Activated CD4-positive, alpha-beta memory T cell treated with anti-CD3 and anti-CD28 coated beads for 36 hours (primary cell): ENCODE measurements at places on chromosomes 1 and 21. TPM values are rescaled to one million over a fixed set of nuclear protein-coding genes. Genes with fewer than 3 reads are reported as not detected.

DNA sequence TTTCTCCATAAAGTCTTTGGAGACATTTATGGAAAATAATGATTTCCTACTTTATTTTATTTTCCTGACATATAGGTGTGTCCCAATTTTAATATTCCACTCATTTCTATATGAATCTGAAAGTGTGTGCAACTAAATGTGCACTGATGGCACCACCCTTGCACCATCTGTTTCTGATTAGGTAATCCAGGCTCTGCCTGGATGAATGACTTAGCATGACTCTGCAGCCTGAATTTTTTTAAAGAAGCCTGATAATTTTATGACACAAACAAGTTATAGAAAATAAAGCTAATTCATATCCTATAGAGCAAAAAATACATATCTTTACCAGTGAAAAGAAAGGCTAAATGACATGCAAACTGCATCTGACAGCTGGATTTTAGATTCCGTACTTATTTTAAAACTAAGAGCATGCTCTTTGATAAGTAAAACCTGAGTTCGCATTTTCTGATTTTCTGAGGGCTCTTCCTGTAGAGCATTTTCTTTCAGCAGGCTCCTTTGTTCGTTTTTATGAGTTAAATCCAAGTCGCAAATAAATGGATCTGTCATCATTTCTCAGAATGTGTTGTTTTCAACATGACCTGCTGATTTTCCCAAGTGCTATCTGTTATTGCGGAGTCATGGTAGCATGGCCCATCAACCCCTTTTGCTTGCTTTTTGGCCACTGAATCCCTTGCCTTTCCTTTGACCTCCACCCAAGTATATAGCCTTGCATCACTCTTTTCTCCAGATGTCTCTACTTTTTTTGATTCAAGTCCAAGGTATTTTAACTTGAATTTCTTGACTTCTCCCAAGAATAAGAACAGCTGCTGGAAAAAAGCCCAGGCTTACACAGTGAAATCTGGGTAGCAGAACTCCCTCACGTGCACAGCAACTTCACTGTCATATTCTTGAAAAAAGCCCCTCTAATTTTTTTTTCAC is 52.8 kb upstream of the LYPLAL1 start:
- no peaks in the 10 kb centered on the region for H3K27me3 ChIP-seq
- no peak overlapping the region for H3K27ac ChIP-seq
- DNase-seq = no peak
- H3K36me3 ChIP-seq = no peaks in the 10 kb centered on the region

DNA sequence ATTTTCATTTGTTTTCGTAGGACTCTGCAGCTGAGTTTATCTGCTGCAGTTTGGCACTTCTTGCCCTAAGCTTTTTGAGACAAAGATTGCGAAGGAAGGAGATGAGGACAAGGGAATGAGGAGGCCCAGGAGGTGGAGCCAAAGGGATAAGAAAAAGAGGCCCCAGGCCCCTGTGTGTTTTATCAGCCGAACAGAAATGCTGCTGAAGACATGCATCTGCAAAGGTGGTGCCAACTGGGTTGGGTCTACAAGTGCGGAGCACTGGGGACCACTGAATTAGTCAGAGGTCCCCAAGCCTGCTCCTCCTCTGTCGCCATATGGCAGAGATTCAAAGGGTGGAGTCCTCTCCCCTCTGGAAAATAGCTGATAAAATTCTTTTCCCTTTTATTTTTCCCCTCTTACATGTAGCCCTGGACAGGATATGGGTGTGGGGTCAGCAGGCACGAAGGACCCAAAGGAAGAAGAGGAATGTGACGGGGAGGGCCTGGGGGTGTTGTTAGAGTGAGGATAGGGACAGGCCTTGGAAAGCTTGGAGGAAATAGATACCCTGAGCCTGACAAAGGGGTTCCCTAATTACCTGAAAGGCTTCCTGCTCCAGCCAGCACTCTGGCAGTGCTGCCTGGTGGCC is 2.7 kb downstream of the CD34 start:
- no peak overlapping the region for H3K27ac ChIP-seq
- no peak for DNase-seq
- no peaks in the 10 kb centered on the region for H3K36me3 ChIP-seq

GRCh38 chr1:15384301-15384901 is 25.3 kb upstream of the EFHD2 start:
- H3K36me3 ChIP-seq = no peaks in the 10 kb centered on the region
- DNase-seq = no peak
- H3K27ac ChIP-seq = no peak overlapping the region
- peaks cover 11% of the 10 kb centered on the region for H3K4me1 ChIP-seq
- H3K4me3 ChIP-seq = no peak overlapping the region

The F13B gene
- total RNA-seq = not detected

DNA sequence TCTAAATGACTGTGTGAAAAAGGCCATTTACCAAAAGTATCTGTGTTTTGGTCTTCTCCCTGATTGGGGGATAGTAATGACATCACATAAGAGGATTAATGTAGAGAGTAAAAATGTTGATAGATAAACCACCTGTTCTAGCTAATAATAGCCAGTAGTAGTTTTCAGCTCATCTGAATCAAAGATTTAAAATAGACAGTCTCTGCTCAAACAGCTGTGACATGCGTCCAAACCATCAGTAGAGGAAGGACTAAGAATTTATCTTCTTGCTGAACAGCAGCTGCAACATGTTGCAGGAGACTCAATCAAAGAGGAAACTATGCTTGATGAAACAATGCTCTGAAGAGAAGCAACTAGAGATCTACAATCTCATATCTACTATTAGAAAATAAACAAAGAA is 21.4 kb downstream of the TMPRSS15 start:
- H3K4me3 ChIP-seq = no peak overlapping the region
- no peaks in the 10 kb centered on the region for H3K4me1 ChIP-seq
- no peaks in the 10 kb centered on the region for H3K27me3 ChIP-seq
- no peak overlapping the region for H3K27ac ChIP-seq
- no peaks in the 10 kb centered on the region for H3K36me3 ChIP-seq
- DNase-seq = no peak

DNA sequence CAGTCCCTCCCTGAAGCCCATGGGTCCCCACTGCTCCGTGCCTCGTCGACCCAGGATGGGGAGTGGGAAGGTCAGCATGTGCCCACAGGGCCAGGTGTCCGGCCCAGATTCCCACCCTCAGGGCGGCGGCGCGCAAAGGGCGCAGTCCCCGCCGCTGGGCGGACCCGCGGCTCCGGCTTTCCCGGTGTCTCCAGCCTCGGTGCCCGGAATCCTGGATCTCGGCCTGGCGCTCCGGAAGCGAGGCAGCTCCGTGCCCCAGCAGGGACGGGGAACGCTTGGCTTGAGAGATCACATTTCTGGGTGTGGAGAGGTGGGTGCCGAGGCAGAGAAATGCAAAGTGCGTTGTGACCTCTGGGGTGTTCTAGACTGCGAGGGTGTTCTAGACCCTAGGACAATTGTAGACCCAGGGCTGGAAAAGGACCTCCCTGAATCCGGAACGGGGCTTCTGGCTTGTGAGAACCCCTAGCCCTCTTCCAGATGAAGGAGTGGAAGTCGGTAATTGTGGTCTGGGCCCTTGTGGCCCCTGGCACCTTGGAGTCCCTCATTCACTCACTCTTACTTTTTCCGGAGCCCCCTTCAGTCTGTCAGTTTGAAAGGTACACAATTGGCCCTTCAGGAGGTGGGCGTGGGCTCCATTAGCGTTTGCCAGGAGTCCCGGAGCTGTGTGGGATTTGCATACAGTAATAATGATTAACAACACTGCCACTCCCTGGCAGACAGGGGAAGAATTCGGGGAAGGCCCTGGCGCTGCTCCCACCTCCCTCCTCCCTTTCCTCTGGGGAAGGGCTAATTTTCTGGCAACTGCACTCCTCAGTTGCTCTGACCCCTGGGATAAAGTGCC is 1.6 kb upstream of the KCND3 start:
- H3K27ac ChIP-seq = no peak overlapping the region
- no peak overlapping the region for H3K4me3 ChIP-seq
- no peaks in the 10 kb centered on the region for H3K36me3 ChIP-seq

DNA sequence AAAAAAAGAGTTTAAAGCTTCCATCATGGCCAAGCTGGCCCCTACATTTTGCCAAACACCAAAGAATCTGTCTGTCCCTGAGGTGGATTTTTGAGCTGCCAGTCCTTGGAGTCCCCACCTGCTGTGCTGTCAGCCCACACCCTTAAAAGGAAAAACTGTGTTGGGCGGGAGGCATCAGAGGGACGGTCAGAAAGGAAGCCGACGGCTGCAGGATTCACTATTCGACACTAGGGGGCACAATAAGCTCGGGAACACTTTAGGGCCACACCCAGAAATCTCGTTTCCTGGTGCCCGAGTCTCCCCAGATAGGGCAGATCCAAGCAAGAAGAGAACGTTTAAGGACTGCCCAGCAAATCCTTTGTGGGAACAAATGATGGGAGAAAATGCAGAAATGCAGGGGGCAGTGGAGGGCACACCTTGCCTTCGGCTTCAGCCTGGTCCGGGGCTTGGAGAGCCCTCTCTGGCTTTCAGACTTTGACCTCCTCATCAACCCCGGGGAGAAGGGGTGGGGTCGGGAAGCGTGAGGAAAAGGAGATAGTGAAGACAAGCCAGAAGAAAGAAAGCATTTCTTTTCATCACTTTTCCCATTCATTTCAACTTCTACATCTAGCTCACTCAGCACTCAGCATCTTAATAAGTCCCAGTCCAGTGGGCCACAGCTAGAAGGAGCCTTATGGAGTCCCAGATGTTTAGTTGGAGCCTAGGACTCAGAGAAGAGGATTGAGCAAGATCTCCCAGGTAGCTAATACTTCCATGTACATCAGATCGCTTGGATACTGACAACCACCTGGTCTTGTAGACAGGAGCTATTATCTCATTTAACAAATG is 5.0 kb upstream of the CTTNBP2NL start:
- no peak overlapping the region for H3K27ac ChIP-seq
- no peaks in the 10 kb centered on the region for H3K36me3 ChIP-seq
- H3K4me1 ChIP-seq = peaks cover 34% of the 10 kb centered on the region

DNA sequence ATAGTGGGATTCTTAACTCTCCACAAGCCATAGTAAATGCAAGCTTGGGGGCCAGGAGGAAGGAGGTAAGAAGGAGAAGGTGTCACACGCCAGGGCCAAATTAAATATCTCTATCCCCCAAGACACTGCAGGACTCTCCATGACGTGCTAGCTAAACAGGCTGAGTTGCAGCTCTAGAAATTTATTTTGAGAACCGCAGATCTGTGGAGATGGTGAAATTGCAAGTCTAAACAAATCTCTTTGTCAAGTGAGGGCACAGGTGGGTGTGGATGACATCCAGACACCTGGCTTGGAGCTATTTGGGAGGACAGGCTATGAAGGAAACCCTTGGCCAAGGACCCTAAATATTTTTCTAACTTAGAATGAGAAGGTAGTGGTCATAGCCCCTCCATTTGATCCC is 39.5 kb upstream of the USP1 start:
- no peak for DNase-seq
- H3K27me3 ChIP-seq = no peaks in the 10 kb centered on the region
- H3K4me1 ChIP-seq = no peaks in the 10 kb centered on the region
- H3K36me3 ChIP-seq = no peaks in the 10 kb centered on the region

- H3K36me3 ChIP-seq = no peaks in the 10 kb centered on the region
- DNase-seq = no peak
- no peak overlapping the region for H3K4me3 ChIP-seq
- H3K27me3 ChIP-seq = no peaks in the 10 kb centered on the region
Observed at GRCh38 chr1:192066202-192066601, 92.1 kb upstream of the RGS18 start.

The LHX8 gene
- not detected for total RNA-seq

DNA sequence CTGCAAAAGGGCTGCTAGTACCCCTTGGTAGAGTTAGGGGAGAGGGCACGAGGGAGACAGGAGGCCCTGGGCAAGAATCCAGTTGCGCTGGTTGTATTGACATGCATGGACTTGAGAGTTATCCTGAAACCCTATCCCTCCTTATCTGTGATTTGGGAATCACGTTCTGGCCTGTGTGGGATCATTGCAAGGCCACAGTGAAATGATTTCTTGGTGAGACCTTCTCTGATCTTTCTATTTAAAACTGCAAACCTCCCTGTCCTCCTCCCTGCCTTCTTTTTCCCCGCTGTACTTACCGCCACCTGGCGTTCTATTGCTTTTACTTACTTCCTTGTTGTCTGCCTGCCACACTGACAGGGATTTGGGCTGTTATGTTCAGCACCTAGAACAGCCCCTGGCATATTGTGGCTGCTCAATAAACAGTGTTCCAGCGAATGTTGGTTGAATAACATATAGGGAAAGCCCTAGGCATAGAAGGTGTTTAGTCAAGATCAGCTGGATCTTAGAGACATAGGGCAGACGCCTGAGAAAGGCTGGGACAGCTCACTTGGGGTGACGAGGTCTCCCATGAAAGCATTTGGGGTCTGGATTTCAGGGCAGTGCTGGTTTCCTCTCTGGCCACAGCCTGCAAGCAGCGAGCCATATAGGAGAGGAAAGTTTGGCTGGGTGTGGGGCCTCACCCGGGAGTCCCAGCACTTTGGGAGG is 25.6 kb downstream of the ALPL start:
- H3K4me3 ChIP-seq = no peak overlapping the region
- no peak for DNase-seq
- H3K27ac ChIP-seq = no peak overlapping the region
- no peaks in the 10 kb centered on the region for H3K36me3 ChIP-seq

DNA sequence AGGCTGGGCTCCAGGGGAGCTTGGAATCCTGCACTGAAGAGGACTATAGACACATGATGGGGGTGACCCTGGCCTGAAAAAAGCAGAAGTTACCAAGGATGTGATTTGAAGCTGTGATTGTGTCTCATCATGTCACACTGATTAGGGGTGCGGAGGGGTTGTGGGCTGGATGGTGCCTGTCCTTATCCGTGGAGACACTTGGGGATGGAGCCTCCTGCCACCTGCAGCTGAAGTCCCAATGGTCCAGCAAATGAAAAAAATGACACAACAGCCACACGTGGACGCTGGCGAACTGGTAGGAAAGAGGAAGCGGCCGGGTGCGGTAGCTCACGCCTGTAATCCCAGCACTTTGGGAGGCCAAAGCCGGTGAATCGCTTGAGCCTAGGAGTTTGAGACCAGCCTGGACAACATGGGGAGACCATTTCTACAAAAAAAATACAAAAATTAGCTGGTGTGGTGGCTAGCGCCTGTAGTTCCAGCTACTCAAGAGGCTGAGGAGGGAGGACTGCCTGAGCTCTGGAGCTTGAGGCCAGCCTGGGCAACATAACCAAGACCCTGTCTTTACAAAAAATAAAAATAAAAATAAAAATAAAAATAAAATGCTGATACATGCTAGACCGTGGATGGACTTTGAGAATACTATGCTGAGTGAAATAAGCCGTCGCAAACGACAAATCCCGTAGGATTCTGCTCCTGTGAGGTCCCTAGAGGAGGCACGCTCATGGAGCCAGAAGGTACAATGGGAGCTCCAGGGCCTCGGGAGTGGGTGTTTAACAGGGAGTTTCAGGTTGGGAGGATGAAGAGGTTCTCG is 838 bp upstream of the IBA57 start:
- peak overlapping the region; percentile 81 for H3K4me3 ChIP-seq
- H3K36me3 ChIP-seq = no peaks in the 10 kb centered on the region
- no peak for DNase-seq
- peaks cover 33% of the 10 kb centered on the region for H3K4me1 ChIP-seq
- H3K27ac ChIP-seq = peak overlapping the region; percentile 89
